ENCODE measurements at places on chromosomes 11 and 22.

DNA sequence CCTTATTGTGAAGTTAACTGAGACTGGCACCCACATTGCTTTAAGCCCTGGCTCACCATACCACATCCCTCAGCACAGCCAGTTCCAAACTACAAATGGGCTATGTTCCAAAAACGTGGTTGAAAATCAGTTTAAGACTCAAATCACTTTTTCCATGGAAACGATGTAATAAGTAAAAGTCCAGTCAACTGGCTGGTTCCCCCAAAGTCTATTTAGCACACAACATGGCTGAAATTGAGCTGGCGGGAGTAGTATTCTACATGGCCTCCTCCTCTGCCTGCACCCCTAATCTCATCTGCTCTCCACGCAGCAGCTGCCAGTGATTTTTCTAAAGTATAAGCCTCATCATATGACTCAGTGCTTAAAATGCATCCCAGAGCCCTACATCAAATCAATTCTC is 40.9 kb upstream of the BIRC3 start:
- no peak for DNase-seq

- DNase-seq = no peak
Observed at GRCh38 chr11:64224891-64225607, 937 bp downstream of the TRPT1 start.

GRCh38 chr11:37313266-37313665 is 715.2 kb upstream of the RAG2 start:
- no peak for DNase-seq

- DNase-seq = no peak
Observed at GRCh38 chr11:68569357-68569756, 108.8 kb downstream of the PPP6R3 start.

DNA sequence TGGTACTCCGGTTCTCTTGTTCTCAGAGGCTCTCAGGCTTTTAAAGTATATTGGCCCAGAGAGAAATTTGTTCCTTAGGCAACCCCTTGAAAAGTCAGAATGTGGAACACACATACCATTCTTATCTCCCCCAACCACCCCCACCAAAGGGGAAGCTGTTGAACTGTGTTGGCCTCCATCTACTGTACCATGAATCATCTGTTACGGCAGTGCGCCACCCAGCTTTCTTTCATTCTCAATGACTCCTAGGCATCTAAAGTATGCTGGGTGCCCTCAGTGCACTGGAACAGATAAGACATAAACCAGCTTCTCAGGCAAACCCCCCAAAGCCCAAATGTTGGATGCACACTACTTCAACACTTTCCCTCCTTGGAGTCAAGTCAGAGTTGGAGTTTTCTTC is 696.2 kb upstream of the TENM4 start:
- no peak for DNase-seq

DNA sequence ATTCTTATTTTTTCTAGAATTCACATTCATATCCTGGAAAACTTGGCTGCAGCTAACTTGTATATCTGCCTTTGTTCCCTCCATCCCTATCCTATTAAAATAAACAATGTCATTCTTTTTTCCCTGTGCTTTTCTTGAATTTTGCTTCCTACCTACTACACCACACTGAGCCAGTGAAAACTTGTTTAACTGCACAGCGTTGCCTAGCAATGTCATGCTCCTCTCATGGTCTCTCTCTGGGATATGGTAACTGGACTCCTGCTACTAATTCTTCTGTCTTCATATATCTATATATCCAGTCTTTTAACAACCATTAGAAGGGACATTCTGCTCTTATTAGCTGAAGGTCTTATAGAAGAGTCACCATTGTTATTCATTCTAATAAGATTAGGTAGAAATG is 434.4 kb downstream of the METTL15 start:
- DNase-seq = no peak

GRCh38 chr11:123365955-123366354 is 64.1 kb upstream of the GRAMD1B start:
- no peak for DNase-seq

DNA sequence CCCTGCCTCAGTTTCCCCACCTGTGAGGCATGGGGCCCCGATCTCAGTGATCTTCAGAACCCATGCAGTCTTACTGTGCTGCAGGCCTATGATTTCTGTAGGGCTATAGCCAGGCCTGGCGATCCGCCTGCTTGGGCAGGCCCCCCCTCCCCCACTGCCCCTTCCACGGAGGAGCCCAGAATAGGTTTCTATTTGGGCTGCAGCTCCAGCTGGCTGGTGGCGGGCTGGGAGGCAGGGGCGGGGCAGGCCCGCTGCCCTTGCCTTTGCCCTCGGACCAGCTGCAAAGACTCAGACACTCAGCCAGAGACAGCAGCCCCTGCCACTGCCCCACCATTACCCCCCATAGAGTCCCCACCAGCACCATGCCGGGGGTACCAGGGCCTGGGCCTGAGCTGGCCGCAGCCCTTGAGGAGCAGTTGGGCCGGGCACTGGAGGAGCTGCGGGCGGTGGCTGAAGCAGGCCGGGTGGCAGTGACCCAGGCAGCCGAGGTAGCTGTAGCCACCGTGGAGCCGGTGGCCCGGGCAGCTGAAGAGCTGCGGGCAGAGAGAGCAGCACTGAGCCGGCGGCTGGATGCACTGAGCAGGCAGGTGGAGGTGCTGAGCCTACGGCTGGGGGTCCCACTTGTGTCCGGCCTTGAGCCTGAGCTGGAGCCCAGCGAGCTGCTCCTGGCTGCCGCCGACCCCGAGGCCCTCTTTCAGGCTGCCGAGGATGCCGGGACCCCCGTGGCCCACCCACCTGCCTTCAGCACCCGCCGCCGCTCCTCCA is 12.2 kb downstream of the SMTN start:
- no peak for DNase-seq

DNA sequence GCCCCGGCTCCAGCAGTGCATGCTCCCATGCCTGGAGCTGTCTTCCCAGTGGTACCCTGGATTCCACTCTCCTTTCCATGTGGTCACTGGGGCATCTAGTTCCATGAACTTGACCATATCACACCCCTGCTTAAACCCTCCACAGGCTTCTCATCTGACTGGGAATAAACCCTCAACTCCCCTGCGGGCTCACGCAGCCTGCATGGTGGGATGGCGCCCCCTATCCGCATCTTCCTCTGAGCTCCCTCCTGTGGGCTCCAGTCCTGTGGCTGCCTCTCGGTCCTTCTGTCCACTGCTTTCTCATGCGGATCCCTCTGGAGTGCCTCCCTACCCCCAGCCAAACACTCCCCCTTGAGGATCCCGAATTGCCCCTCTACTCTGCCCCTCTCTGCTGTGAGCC is 41.4 kb upstream of the TTLL12 start:
- DNase-seq = peak; percentile 13

GRCh38 chr11:46265764-46266163 is 11.7 kb upstream of the CREB3L1 start:
- DNase-seq = no peak

- DNase-seq = no peak
Observed at GRCh38 chr22:17370026-17370765, 936 bp downstream of the CECR2 start.

- DNase-seq = no peak
Observed at GRCh38 chr22:28934026-28934425, 50.7 kb downstream of the ZNRF3 start.

GRCh38 chr11:85685820-85686459 is at the start of gene CCDC89:
Gene CCDC89, minus strand, starts transcription at chr11:85686195. Its CDS starts 65 bp downstream, at chr11:85686130.
- DNase-seq = no peak

- no peak for DNase-seq
Observed at GRCh38 chr11:64007160-64007628, 21.0 kb downstream of the OTUB1 start.

GRCh38 chr11:104771763-104772162 is 126.5 kb downstream of the CASP12 start:
- DNase-seq = no peak

- DNase-seq = no peak
Observed at GRCh38 chr11:76641905-76642304, 28.6 kb downstream of the LRRC32 start.

DNA sequence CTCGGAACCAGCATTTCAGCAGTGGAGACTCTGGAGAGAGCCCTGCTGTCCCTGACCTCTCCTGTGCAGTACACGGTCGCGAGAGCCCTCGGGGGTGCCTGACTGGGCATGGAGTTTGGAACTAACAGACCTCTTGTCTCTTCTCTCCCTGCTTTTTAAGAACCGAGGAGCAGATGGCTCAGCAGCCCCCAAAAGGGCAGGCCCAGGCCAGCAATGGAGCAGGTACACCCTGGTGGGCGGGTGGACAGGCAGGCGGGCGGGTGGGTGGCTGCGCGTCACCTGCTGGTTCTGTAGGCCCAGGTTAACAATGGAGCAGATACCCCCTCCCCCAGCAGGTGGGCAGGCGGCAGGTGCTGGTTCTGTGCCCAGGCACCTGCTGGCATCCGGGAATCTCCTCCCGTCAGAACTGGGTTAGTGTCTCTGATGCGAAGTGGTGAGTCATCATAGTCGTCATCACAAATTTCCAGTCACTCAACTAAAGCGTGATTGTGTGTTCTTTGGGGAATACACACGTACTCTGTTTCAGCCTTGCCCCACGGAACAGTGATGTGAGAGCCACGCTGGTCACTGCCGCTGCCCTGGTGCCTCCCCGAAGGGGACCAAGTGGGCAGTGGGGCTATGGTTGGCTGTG is 41.1 kb downstream of the GRAMD4 start:
- no peak for DNase-seq

DNA sequence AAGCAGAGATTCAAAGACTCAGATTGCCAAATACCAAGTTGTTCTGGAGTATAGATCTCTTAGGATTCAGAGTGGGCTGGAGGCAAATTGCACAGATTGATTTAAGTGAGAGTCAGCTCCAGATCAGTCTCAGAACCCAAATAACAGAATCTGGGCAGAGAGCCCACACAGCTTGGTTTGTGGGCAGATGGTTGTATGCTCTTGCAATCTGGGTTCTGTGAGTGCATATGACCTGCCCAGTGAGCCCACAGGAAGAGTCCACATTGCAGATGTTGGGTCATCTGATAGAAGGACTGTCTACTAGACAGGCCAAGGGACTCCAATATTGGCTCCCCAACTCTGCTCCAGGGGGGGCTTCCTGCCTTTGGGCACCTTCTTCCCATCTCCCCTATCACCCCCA is 65.9 kb downstream of the ADAMTS15 start:
- DNase-seq = no peak

DNA sequence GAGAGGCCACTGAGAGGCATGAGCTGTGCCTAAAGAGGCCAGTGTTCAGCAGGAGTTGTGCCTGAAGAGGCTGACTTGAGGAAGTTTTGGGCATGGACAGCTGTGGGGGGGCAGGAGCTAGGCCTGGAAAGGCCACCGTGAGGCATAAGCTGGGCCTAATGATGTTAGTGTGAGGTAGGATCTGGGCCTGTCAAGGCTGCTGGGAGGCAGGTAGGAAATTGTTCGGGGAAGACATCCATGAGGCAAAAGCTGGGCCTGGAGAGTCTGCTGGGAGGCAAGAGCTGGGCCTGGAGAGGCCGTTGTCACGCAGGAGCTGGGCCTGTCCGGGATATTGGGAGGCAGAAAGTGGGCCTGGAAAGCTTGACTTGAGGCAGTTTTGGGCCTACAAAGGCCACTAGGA is 44.9 kb downstream of the OR4C45 start:
- DNase-seq = no peak

DNA sequence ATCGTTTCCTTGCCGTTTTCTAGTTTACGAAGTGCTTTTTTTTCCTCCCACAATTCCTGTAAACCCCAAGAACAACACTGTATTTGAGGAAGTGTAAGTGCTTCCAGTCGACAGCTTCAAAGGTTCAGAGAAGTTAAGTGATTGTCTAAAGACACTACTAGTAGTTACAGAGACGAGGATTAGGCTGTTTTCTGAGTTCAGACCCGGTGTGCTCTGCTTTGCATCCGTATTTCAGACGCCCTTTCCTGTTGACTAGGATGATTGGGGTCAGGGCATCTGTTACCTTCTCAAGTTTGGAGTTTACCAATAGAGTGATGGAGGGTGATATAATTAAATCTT is 430 bp downstream of the CLP1 start:
- DNase-seq = no peak

- no peak for DNase-seq
Observed at GRCh38 chr11:124608147-124608546, 3.1 kb upstream of the PANX3 start.

DNA sequence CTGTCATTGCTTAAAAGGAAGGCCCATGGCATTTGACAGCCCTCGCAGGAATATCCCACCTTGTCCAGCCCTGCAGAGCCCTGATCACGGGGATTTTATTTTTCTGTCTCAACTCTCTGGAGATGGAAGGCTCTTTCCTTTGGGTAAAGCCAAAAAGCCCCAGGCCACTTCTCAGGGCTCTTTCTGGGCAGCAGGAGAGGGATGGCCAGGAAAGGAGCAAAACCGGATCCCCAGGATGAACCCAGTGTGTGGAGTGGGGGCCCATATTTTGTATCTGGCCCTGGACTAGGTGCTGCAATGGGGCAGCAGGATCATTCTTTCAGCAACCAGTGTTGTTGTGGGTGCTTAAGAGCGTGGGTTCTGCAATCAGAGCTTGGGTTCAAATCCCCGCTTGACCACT is 11.0 kb downstream of the CREB3L1 start:
- DNase-seq = no peak

GRCh38 chr11:74647404-74647803 is 55.0 kb downstream of the POLD3 start:
- DNase-seq = no peak

DNA sequence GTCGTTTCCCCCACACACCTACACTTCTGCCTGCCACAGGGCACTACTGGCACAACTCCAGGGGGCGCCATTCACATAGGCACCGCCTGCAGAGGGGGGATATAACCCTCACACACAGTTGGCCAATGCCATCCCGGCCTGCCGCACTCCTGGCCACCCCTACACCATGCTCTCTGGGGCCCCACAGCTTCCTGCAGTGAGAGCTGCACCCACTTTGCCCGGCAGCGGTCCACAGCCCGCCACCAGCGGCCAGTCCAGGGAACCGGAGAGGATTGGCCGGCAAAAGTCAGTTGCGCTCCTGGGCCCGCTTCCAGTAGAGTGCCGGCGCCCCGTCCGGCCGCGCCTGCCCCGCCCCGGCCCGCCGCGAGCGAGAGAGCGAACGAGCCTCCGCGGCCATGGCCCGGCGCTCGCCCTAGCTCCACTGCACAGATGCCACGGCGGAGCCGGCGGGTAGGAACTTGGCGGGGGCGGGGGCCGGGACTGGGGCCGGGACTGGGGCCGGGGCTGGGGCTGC is 25.6 kb upstream of the SUSD2 start:
- no peak for DNase-seq

- DNase-seq = no peak
Observed at GRCh38 chr11:36718451-36718850, 120.4 kb upstream of the RAG2 start.

GRCh38 chr11:32436751-32437494 is 1.6 kb upstream of the WT1 start:
- no peak for DNase-seq

- no peak for DNase-seq
Observed at GRCh38 chr11:97430877-97431276, 1041.1 kb downstream of the JRKL start.

DNA sequence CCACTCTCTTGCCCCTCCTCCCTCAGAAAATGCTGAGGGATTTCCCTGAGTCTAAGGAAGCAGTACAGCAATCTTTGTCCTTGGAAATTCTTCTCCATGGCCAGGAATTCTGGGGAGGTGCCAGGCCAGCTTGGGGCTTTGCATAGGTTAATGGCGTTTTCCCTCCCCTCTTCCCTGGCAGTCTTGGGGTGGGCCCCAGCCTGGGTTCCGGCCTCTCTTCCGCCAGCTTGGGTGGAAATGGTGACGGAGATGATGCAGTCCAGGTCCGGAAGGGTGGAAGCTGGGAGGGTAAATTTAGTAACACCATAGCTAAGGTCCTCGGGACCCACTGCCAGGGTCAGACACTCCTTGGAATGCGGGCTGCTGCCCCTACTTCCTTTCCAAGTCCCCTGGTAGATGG is 5.0 kb downstream of the PHLDB1 start:
- no peak for DNase-seq

- no peak for DNase-seq
Observed at GRCh38 chr11:45772986-45773785, 31.8 kb upstream of the SLC35C1 start.

Measured in activated CD8-positive, alpha-beta memory T cell treated with anti-CD3 and anti-CD28 coated beads for 48 hours (primary cell).